ENCODE measurements at places on chromosomes 16 and 17.

DNA sequence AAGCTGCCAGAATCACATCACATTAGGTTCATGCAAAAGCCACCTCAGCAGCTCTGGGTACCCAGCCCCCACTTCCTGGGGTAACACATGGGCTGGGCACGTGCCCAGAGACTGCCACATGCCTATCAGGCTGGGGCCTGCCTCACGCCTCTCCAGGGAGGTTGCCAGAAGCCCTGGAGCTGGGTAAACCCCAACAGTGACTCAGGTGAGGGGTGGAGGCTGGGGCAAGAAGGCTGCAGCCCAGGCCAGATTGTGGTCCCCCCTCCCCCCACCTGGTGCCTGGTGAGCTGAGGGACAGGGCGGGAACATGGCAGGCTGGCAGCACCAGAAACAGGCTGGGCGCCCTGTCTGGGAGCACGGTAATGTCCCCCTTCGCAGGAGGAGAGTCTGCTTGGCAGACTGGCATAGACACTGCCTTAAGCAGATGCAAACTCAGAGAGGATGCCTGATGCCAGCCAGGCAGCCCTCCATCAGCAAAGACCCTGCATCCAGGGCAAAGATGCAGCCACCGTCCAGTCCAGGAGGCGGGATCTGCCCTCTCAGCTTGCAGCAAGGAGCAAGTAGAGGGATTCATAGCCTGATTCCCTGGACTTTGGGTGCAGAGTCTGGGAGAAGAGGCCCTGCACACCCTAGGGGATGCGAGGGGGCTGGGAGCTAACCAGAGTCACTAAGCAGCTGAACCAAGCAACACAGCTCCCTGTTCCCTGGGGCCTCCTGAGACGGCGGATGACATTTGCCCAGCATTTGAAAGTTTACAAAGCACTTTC, 28.8 kb downstream of the NGFR start:
- DNase-seq, result no peak

GRCh38 chr16:69187446-69188235, 677 bp downstream of the SNTB2 start:
- no peak for DNase-seq

- no peak for DNase-seq
These were observed 328 bp downstream of the LLGL1 start for GRCh38 chr17:18225642-18226283.

DNA sequence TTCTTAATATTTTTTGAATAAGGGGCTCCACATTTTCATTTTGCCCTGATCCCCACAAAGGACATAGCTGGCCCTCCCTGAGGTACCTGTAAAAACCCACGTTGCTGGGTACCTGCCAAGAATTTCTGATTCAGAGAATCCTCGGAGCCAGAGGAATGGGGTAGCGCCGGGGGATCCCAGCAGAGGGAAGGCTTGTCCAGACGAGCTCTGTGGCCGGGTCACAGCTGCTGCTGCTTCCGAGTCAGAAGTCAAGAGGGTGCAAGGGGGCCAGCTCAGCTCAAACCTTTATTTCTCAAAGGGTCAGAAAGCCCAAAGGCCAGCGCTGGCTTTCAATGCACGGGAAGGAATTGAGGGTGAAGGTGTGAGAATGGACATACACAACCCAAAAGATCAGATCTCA, 68.9 kb upstream of the SDK2 start:
- no peak for DNase-seq

DNA sequence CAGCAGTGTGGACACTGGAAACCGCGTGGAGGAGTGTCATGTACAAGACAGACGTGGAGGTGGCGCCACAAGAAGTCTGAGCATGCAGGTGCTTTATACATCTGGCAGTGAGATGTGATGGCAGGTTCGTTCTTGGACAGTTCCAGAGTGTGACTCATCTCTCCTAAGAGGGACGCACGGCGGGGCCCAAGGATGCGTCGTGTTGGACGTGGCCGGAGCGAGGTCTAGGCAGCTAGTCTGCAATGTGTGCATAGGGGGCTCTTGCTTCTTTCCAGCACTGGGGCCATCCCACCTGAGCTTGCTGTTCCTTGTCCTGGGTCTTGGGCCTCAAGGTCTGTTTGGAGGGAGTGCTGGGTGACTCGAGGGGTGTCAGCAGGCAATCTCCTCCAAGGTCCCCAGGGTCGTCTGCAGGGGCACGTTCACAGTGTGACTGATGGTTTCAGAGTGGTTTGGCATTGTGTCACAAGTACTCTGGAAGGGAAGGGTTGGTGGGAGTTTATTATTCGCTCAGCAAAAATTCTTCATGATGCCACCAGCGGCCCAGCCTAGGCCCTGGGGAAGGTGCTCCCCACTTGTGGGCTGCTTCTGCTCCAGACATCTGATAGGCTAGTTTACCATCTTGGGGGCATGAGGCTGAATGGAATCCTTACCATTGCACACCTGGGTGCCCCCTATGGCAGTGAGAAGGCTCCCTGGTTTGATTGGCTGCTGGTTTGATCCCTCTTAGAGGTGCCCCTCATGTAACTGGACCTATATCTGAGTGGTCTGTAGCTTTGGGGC, 22.1 kb downstream of the SPACA3 start:
- DNase-seq, result no peak

DNA sequence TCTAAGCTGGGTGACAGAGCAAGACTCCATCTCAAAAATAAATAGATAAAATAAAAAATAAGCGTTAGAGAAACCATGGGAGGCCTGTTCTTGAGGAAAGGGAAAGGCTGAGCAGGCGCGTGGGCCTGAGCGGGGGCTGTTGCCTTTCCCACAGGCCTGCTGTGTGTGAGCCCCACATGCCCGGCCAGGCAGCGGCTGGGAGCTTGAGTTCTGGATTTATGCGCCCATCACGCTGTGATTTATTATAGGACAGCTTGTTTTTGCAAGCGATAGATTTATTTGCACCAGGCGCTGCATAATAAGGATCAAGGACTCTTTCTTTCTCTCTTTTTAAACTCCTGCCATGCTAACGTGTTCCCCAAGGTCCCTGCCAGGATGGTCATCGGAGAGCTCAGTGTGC, 14.8 kb upstream of the WFDC1 start:
- no peak for DNase-seq

- DNase-seq, result no peak
These were observed 151.2 kb upstream of the TBX2 start for GRCh38 chr17:61248399-61248798.

GRCh38 chr17:68621065-68621464, 19.9 kb upstream of the FAM20A start:
- DNase-seq, result no peak

- DNase-seq, result no peak
These were observed 4.2 kb upstream of the C1QTNF8 start for GRCh38 chr16:1100084-1100800.

- no peak for DNase-seq
These were observed 491 bp downstream of the GAS7 start for GRCh38 chr17:10197721-10198508.

GRCh38 chr17:9470171-9470570, 105.4 kb downstream of the STX8 start:
- DNase-seq, result no peak
